ENCODE measurements at places on chromosomes 1 and 21.
A peak's percentile ranks its signal among the peaks of the same experiment; 100 is the strongest.

- peak; percentile 61 for DNase-seq
These were observed 3.2 kb upstream of the THEMIS2 start for GRCh38 chr1:27868932-27869718.

DNA sequence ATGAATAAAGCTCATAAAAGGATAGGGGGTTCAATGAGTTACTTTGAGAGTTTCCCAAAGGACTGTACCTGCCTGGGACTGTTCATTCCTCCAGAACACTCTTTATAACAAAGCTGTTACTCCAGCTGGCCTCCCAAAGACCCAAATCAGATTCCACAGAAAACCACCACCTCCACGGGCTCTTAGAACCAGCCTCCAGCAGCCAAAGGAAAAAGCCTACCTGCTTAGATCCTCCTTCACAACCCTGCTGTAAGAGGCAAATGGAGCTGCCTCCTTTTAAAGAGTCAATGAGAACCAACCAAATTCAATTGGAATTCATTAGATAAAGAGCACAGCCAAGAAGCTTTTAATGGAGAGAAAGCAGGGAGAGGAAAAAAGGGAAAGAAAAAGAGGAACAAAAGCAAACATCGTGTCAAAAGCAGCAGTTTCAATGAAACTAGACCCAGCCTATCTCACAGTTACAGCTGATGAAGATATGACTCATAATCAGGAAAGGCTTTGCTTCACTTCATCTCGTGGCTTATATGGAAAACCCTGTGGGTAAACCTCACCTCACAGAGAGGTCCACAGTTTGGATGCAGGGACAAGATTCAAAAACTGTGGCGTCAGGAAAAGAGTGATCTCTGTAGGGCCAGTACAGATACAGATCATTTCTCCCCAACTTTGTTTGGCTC lies 27.8 kb upstream of the FMO4 start:
- no peak for DNase-seq

DNA sequence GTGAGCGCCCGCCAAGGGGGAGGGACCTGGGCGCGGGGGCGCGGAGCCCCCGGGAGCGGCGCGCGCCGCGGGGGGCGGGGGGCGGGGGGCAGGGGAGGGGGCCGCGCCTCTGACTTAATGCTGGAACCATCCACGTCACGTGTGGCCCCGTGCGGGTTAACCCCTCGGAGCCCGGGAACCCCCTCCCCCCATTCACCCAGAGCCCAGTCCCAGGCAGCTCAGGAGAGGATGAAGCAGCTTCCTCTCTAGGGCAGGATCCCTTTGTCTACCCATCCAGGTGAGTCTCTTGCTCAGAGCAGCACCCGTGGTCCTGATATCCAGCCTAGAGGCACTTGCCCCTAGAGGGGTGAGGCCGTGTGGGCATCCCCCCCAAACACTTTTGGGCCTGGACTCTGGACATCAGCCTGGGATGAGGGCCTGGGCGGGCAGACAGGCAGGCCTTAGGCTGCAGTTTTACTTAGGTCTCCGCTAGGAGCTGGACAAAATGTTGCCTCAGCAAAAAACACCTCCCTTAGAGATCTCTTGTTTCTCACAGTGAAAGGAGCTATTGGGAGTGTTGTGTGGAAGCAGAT lies at the start of gene ALX3:
TSS of gene ALX3 (minus strand) at position 2 of the 572 bp plus-strand sequence. CDS start 60 bp downstream, outside the sequence.
- no peak for DNase-seq

DNA sequence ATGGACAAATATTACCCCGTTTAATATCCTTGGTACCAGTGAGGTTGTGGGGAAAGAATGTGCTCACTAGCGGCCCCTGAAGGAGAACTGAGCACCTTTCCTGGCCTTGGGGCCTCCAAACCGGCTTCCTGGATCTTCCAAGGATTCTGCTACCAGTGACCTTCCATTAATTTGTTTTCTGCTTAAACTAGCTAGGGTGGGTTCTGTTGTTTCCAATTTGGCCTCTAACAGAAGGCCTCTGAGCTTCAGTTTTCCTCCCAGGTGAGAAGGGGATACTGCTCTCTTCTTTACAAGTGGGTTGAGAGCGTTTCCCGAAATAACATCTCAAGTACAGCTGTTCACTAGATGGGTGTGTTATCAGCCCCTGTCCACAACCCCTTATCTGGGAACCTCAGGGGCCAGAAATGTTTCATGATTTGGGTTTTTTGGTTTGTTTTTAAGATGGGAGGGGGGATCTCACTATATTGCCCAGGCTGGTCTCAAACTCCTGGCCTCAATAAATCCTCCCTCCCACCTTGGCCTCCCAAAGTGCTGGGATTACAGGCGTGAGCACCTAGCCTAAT lies 16.9 kb upstream of the IFNGR2 start:
- DNase-seq = no peak

DNA sequence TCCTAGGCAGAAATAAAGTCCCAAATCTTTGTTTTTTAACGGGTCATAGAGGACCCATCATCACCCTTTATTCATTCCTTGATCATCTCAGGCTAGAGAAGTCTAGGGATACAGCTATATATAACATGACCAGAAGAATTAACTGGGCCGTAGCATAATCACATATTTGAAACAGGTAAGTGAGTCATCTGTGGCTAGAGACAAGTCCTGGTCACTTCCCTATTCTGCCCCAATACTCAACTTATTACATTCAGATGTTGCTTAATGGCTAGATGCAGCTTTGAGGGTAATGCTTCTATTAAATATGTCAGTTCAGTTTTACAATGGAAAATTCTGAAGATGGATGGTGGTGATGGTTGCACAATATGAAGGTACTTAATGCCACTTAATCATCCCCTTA lies 47.0 kb downstream of the EXO1 start:
- no peak for DNase-seq

DNA sequence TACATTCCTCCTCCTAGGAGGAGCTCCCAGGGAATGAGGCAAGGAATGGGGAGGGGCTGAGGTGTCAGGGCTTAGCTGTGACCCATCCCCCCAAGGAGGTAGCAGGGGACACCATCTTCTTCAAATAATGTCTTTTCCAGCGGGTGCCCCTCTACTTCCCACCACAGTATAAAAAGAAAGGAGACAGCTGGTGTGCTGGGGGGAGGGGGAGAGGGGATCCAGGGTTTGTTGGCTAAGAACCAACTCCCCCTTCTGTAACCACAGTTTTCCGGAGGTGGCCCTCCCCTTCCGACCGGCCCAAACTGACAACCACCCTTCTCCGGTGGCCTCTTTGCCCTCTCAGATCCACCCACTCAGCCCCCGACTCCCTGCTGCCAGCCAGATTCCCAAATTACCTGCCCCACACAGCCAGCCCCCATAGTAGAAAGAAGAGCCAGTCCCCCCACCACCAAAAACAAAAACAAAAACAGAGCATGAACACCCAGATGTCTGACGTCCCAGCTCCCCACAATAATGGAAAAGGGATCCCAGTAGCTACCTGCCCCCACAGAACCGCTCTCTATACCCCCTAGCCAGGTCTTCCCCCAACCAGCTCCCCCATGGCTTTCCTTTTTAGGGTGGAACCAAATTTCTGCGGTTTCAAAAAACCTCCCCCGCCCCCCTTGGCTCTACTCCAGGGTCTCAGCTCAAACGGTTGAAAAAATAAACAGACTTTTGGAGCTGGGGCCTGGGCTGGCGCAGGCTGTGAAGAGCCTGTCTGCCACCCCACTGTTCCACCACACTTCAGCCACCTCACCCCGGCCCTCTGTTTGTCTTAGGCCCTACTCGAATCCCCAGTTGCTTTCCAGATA lies 2.1 kb downstream of the ARHGEF2 start:
- DNase-seq = peak; percentile 60

GRCh38 chr1:238681021-238681420 lies 705.3 kb upstream of the CHRM3 start:
- no peak for DNase-seq

DNA sequence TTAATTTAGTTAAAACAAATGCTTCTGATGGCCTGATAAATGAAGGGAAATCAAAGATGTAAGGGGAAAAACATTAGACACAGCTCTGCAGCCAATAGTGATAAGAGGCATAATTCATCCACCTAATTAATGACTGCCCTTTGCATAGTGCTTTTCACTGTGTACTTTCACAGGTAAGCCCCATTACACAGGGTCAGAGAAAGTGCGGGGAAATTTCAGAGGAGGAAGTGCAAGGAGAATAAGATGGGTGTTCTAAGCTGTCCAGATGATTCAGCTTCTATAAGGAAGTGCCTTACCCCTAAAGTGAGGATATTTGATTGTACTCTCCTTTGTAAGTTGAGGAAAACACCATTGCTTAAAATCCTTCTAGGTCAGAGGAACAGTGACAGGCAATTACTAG lies 88.0 kb downstream of the NR5A2 start:
- DNase-seq = no peak

DNA sequence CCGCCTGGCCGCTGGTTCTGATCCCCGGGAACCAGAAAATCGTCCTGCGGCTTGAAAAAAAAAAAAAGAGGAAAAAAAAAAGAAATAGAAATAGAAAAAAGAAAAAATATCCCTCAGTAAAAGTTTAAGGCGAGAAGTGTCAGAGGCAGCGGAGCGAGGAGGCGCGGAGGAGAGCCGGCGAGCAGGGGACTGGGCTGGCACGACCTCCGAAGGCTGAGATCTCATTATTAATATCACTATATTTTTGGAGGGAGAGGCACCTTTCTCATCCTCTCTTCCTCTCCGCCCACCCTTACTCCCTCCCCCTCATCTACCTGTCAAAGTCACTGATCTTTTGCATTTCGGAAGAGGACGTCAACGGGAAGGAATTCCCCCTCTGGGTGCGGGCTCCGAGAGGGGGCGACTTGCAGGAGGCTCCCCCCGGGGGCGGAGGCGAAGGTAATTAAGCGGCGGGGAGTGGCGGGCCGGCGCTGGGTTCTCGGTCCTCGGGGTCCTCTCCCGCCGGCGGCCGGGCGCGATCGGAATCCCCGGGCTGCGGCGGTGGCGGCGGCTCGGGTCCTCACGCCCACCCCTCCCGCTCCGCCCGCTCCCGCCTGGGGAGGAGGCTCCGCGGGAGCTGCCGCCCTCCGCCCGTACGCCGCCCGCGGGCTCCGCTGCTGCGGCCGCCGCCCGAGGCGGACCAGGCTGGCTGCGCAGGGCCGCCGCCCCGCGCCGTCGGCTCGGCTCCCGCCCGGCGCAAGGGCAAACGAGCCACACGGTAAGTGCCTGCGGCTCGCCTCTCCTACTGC lies at the start of gene NTNG1:
TSS of gene NTNG1 (plus strand) at position 337 of the 788 bp plus-strand sequence.
- no peak for DNase-seq

- no peak for DNase-seq
These were observed 2.6 kb upstream of the PDC start for GRCh38 chr1:186463511-186463910.

DNA sequence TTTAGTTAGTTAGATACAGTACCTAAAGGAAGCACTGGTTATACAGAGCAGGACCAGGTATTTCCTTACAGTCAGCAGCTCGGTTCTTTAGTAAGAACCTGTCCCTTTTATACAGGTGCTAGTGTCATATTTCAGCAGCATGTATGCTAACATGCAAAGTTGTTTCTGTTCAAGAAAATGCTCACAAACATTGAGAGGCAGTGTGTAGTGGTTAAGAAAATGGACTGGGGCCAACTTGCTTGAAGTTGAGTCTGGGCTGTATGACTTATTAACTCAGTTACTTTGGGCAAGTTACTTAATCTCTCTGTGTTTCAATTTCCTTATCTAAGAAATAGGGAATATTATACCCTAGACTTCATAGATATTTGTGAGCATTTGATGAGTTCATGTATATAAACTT lies 31.1 kb downstream of the AK4 start:
- no peak for DNase-seq

GRCh38 chr1:18554597-18554996 lies 73.9 kb downstream of the KLHDC7A start:
- DNase-seq = no peak

- DNase-seq = no peak
These were observed 29.6 kb downstream of the TOMM20 start for GRCh38 chr1:235098991-235099390.

- DNase-seq = no peak
These were observed 29.6 kb upstream of the ZNF326 start for GRCh38 chr1:89965193-89965768.

- DNase-seq = no peak
These were observed 1.8 kb downstream of the GPR3 start for GRCh38 chr1:27394282-27394658.

DNA sequence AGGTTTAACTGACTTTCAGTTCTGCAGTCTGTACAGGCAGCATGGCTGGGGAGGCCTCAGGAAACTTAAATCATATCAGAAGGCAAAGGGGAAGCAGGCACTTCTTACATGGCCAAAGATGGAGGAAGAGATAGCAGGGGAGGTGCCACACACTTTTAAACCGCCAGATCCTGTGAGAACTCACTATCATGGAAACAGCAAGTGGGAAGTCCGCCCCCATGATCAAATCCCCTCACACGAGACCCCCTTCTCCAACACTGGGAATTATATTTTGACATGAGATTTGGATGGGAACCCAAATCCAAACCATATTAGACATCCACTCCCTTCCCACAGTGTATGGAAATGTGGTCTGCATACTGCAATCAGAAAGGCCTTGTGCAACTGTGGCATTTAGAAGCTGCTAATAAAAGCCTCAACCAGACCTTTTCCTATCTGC lies 148.2 kb downstream of the FCRL5 start:
- no peak for DNase-seq

- no peak for DNase-seq
These were observed 20.1 kb upstream of the COL16A1 start for GRCh38 chr1:31723828-31724359.

GRCh38 chr1:177384461-177384860 lies 213.7 kb downstream of the BRINP2 start:
- DNase-seq = no peak

GRCh38 chr1:168811176-168811575 lies 82.2 kb upstream of the DPT start:
- no peak for DNase-seq

DNA sequence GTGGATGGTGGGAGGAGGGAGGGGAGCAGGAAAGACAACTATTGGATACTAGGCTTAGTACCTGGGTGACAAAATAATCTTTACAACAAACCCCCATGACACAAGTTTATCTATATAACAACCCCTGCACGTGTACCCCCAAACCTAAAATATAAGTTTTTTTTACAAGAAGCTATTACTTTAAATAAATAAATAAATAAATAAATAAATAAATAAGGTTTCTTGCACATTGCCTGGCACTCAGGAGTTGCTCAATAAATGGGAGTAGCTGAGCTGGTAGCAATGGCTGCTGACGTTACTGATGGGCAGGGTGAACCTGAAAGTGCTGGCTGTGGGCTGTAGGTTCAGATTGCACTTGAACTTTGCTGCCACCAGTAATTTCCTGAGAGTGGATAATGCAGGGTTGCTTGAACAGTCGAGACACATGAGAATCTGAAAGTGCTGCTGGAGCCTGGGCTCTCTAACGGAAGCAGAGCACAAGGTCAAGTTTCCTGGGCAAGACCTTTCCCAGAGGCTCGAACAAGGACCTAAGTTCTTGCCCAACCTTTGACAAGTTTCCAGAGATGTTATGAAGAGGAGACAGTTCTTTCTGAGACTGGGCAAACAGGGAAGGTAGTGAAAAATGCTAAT lies 14.8 kb upstream of the KCNE2 start:
- DNase-seq = no peak

DNA sequence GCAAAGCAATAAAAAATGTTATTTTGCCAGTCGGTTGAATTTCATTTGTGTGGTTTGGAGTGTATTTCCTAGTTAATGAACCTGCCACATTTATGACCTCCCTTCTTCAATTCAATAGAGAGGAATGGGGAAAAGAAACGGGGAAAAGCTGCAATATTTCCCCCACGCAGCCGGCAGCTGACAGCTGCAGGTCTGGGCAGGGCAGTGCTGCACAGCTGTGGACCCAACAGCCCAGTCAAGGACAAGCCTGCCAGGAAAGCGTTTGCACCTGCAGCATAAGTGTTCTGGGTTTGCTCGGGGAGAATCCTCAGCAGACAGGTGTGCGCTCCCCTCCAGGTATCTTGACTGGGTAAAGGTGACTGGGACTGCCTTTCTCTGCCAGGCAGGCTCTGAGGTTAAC lies 53.4 kb downstream of the FBXO2 start:
- DNase-seq = no peak

GRCh38 chr1:153428791-153429190 lies 12.5 kb downstream of the S100A7A start:
- no peak for DNase-seq
